MM.1S (cell line): ENCODE measurements at places on chromosomes 1 and 21.

DNA sequence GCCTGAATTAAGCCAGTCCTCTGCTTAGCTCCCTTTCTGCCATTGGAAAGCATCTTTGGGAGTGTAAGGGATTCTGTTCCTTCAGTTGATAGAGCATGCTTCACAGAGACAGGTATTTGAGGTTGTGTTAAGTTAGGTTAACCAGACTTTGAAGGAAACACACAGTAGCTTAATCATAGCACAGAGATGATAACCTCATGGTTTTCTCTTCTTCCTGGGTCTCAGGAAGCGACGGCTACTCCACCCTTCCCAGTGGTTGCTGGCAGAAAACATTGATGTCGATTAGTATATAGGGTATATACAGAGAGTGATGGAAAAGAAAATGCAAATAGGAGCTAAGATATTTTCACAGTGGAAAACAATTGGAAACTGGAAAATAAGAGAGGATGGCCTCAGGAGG lies 42.0 kb downstream of the S1PR1 start:
- no peak overlapping the region for H3K27ac ChIP-seq
- H3K4me1 ChIP-seq: no peaks in the 10 kb centered on the region
- no peaks in the 10 kb centered on the region for H3K36me3 ChIP-seq
- H3K27me3 ChIP-seq: no peaks in the 10 kb centered on the region
- DNase-seq: no peak
- no peak overlapping the region for H3K4me3 ChIP-seq

DNA sequence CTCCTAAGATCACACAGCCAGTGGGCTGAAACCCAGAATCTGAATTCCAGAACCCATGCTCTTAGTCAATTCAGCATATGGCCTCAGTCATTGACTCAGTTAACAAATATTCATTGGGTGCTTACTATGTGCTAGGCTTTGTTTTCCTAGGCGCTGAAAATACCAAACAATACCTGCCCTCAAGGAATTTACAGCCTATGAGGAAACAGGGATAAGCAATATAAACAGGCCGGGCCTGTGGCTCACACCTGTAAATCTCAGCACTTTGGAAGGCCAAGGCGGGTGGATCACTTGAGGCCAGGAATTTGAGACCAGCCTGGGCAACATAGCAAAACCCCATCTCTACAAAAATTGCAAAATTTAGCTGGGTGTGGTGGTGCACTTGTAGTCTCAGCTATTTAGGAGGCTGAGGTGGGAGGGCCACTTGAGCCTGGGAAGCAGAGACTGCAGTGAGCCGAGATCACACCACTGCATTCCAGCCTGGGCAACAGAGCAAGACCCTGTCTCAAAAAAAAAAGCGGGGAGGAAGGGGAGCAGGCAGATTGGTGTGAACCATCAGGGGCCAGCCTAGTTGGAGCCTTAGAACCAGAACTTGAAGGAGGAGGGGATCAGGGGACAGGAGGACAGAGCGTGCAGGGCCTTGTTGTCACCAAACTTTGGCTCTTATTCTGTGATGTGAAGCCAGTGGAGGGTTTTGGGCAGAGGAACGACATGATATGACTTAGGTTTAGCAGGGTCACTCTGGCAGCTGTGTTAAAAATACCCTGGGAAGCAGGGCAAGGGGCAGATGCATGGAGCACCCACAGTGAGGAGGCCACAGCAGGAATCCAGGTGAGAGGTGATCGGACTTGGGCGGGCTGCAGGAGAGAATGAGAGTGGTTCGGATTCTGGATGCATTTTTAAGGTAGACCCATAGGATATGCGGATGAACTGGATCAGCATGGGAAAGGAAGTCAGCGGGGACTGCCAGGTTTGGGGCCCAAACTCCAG lies 5.8 kb downstream of the TINAGL1 start:
- no peak for DNase-seq
- H3K27ac ChIP-seq: no peak overlapping the region
- no peak overlapping the region for H3K4me3 ChIP-seq
- peaks cover 6% of the 10 kb centered on the region for H3K27me3 ChIP-seq
- no peaks in the 10 kb centered on the region for H3K4me1 ChIP-seq

DNA sequence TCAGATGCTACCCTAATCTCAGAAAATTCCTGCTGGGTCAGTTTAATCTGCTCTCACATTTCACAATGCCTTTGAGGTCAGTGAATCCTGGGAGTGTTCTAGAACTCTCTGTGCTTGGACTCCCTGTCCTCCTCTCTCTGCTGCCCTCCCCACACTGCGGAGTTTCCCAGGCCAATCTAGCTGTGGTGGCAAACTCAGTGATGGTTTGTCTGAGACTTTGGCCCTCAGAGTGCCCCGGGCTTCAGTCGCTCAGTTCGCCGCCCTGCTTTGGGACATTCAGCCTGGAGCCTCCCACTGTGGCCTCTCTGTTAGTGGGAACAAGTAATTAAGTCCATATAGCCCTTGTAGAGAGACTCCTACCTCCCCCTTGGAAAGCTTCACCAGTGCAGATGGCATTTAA lies 7.1 kb downstream of the C1orf226 start:
- H3K4me3 ChIP-seq: no peak overlapping the region
- no peaks in the 10 kb centered on the region for H3K36me3 ChIP-seq
- H3K27me3 ChIP-seq: no peaks in the 10 kb centered on the region
- no peak for DNase-seq

DNA sequence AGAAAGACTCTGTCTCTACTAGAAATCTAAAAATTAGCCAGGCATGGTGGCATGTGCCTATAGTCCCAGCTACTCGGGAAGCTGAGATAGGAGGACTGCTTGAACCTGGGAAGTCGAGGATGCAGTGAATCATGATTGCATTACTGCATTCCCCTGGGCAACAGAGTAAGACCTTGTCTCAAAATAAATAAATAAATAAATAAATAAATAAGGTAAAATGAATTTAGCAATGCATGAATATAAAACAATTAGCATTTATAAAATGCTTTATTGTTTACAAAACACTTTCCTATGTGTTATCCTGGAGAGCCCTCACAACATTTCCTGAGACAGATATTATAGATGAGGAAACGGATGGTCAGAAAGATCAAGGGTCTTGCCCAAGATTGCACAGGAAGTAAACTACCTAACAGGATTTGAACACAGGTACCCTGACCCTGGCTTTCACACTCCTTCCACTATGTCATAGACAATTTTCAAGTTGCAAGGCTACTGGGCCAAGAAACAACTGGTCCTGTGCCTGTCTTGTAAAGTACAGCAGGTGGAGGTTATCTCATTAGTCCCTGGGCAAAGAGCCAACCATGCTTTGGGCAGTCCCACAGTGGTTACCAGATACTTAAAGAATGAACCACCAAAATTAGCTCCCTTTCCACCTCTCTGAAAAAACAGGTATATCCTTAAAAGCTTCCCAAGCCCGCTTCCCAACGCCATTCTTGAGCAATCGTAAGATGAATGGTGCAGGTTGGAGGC lies 15.4 kb upstream of the VSIG8 start:
- H3K27ac ChIP-seq: no peak overlapping the region
- DNase-seq: no peak
- H3K4me1 ChIP-seq: peaks cover 30% of the 10 kb centered on the region

- H3K4me1 ChIP-seq: peaks cover 24% of the 10 kb centered on the region
- H3K36me3 ChIP-seq: no peaks in the 10 kb centered on the region
- peak overlapping the region; percentile 64 for H3K4me3 ChIP-seq
- H3K27ac ChIP-seq: 0 out of 2 replicates have a peak overlapping the region, but pooled peaks have one; percentile 0
- H3K27me3 ChIP-seq: peaks cover 4% of the 10 kb centered on the region; the same call in 1 of the 2 replicates
- DNase-seq: peak; percentile 41
These were observed 28.3 kb upstream of the A3GALT2 start for GRCh38 chr1:33349081-33349759.

GRCh38 chr1:9106286-9106685 lies 22.6 kb downstream of the GPR157 start:
- no peaks in the 10 kb centered on the region for H3K36me3 ChIP-seq
- no peaks in the 10 kb centered on the region for H3K4me1 ChIP-seq
- peaks cover 42% of the 10 kb centered on the region for H3K27me3 ChIP-seq
- DNase-seq: no peak

- no peaks in the 10 kb centered on the region for H3K36me3 ChIP-seq
- no peaks in the 10 kb centered on the region for H3K4me1 ChIP-seq
- no peak overlapping the region for H3K27ac ChIP-seq
- H3K27me3 ChIP-seq: peaks cover 85% of the 10 kb centered on the region
These were observed 58.8 kb downstream of the PRKCZ start for GRCh38 chr1:2108877-2109580.

DNA sequence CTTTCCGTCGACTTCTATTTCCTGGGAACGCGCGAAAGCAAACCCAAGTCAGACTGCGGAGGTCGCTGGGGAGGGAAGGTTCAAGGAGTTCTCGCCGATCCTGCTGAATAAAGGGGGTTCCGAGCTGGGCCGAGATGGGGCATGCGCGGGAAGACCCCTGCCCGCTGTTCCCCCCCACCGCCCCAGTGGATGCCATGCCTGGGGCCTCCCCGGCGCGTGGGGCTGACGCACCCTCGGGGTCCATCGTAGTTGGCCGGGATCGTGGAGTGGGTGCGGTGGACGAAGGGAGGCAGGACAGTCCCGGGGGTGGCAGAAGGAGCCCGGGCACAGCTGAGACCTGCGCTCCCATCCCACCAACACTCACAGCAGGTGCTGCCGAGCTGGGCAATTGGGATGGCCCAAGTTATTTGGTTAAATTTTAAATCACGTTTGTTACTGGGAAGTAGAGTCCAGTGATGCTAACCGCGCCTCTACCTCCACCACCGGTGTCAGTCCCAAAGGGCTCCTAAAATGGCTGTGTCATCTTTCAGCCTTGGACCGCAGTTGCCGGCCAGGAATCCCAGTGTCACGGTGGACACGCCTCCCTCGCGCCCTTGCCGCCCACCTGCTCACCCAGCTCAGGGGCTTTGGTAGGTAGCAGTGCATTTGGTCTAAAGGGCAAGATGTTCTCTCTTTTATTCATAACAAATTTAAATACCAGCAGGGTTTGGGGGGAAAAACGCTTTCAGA lies 801 bp downstream of the MX1 start:
- H3K4me1 ChIP-seq: peaks cover 4% of the 10 kb centered on the region; the same call in 1 of the 2 replicates
- DNase-seq: no peak
- peak overlapping the region; percentile 75 for H3K4me3 ChIP-seq
- H3K27me3 ChIP-seq: no peaks in the 10 kb centered on the region
- no peaks in the 10 kb centered on the region for H3K36me3 ChIP-seq

DNA sequence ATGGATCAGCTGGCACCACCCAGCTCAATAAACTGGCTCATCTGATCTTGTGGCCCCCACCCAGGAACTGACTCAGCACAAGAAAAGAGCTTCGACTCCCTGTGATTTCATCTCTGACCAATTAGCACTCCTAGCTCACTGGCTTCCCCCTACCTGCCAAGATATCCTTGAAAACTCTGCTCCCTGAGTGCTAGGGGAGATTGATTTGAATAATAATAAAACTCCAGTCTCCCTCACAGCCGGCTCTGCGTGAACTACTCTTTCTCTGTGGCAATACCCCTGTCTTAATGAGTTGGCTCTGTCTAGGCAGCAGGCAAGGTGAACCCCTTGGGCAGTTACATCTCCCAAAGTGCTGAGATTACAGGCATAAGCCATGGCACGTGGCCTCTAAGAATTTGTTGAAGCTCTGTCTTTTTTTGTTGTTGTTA lies 11.8 kb upstream of the RHBDL2 start:
- no peaks in the 10 kb centered on the region for H3K4me1 ChIP-seq
- H3K36me3 ChIP-seq: no peaks in the 10 kb centered on the region
- no peaks in the 10 kb centered on the region for H3K27me3 ChIP-seq
- H3K4me3 ChIP-seq: no peak overlapping the region

DNA sequence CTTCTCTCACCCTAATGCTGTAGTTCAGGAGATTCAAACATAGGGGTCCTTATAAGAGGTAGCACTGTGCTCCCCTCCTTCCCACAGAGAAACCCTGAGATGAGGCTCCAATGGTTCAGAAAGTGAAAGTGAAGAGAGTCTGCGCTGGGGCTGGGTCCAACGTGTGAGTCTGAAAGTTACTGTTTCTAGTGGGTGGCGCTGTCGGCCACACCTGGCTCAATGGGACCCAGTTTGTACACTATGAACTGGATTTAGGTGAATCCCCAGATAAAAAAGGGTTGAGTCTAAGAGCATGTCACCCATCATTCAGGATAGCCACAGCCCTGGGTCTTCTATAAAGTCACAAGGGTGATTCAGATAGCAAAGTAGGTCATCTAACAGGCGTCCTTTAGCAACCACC lies 2.8 kb downstream of the SMCP start:
- no peaks in the 10 kb centered on the region for H3K36me3 ChIP-seq
- H3K4me1 ChIP-seq: no peaks in the 10 kb centered on the region
- no peaks in the 10 kb centered on the region for H3K27me3 ChIP-seq
- H3K27ac ChIP-seq: no peak overlapping the region
- no peak overlapping the region for H3K4me3 ChIP-seq
- DNase-seq: peak; percentile 58

DNA sequence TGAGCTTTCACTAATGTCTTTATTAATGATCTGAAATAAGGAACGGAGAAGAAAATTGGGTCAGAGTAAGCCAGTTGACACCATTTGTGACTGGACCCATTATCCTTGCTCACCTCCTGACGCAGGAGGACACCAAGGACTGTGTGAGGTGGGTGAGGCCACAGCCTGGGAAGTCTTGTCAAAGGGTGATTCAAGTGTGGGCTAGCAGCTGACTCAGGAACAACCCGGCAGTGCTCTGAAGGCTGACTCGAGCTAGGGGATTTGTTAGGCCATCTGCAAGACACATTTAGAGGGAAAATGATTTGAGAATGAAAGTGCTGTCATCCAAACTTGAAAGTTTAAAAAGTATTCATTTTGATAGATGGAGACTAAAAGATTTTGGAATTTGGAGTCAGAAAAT lies 21.2 kb downstream of the PRRX1 start:
- H3K4me3 ChIP-seq: no peak overlapping the region
- no peak overlapping the region for H3K27ac ChIP-seq
- no peak for DNase-seq

- H3K36me3 ChIP-seq: no peaks in the 10 kb centered on the region
- no peak overlapping the region for H3K4me3 ChIP-seq
- H3K27ac ChIP-seq: no peak overlapping the region
- no peaks in the 10 kb centered on the region for H3K27me3 ChIP-seq
- H3K4me1 ChIP-seq: peaks cover 29% of the 10 kb centered on the region
These were observed 32.3 kb upstream of the ID3 start for GRCh38 chr1:23591460-23592208.
